Cerebellar cortex (tissue), 1 donor: ENCODE measurements at places on chromosomes 12 and 14.

DNA sequence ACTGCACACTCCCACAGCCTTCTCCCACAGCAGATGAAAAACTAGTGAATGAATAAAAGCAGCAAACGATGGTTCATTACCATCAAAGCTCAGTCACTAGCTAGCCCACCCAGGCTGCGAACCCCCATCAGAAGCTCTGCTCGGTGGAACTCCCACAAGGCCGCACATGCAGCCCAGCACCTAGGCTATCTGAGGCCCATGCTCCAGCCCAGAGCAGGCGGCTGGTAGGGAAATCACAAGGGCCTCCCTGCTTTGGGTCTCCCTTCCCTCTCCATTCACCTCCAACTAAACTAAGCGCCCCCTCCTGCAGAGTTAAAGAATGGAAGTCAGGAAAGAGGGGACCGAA lies 69.0 kb downstream of the ITPK1 start:
- DNase-seq = no peak

DNA sequence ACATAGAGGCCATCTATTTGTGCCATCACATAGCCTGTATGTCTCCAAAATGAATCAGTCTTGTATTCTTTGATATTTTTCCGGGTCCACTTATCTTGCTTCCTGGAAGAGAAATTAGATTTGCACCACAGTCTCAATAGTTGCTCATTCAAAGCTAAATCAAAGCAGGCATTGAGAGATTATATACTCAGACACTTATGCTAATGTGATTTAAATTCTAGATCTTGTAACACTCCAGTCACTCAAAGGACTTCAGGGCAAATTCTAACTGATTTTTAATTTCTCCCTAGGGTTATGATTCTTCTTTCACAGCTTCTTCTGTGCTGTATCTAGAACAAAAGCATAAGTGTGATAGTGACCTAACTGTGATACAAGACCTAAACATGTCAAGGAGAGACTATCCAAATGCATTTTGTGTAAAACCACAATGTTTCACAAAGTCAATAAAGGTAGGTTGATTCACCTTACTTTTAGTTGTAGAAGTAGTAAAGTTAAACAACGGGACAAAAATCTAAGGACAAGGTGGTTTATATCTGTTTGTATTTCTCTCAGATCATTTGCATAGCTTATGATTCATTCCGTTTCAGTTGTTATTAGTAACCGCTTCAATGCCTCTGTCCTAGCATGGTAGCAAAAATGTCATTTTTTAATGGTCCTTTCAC lies 26.8 kb downstream of the PLBD1 start:
- no peak for DNase-seq

GRCh38 chr14:103334644-103335622 lies 896 bp downstream of the EIF5 start:
- DNase-seq = no peak

- no peak for DNase-seq
These were observed 491 bp upstream of the CLEC6A start for GRCh38 chr12:8455271-8455670.

DNA sequence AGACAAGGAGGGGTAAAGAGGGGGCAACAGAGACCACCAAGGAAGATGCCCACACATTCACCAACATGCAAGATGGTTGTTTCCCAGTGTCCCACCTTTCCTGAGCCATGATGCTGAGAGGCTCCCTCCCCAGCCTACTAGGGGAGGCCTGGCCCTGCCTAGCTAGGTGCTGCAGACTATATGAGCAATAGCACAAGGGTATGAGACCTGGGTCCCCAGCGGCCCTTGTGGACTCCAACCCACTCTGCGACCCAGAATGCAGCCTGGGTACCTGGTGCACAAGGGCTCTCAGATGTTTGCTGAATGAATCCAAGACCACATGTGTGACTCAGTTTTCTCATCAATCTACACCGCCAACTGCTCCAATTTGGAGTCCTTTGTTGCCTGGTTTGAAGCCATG lies 13.9 kb downstream of the TGFB3 start:
- DNase-seq = no peak

DNA sequence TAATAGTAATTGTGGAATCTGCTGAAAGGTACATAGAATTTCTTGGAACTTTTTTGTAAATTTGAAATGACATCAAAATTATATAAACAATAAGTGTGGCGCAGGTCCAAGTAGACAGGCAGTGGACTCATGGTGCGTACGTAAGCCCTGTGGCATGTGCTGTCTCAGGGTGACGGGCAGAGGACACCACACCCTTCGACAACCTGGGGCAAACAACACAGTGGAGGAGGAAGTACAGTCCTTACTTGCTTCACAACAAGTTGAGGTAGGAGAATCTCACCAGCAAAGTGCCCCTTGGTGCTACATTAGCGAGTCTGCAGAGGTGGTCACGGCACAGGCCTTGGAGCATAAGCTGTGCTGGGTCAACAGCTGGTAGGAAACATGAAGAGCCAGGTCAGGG lies 180.9 kb downstream of the AEBP2 start:
- no peak for DNase-seq

DNA sequence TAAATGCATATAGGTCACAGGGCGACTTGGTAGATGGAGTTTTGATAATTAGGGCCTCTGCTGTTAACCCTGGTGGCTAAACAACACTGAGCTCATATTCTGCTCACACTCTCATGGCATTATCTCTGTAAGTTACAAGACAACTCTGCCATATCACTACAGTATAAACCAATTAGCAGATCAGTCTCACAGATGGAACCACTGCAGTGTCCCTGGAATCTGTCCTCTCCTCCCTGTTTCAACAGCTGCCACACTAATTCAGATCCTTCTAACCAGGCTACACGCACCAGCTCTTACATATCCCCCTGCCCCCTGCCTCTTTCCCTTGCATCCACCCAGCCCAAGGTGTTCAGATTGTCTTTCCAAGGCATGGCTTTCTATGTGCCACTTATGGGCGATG lies 161.0 kb upstream of the RMST start:
- DNase-seq = no peak

GRCh38 chr14:75493592-75494087 lies 28.6 kb upstream of the BATF start:
- DNase-seq = no peak

- DNase-seq = no peak
These were observed 107.4 kb downstream of the PRICKLE1 start for GRCh38 chr12:42482041-42482747.

GRCh38 chr12:27674989-27675388 lies 21.3 kb upstream of the REP15 start:
- no peak for DNase-seq

GRCh38 chr14:21047378-21047781 lies 5.2 kb downstream of the RNASE7 start:
- DNase-seq = no peak

DNA sequence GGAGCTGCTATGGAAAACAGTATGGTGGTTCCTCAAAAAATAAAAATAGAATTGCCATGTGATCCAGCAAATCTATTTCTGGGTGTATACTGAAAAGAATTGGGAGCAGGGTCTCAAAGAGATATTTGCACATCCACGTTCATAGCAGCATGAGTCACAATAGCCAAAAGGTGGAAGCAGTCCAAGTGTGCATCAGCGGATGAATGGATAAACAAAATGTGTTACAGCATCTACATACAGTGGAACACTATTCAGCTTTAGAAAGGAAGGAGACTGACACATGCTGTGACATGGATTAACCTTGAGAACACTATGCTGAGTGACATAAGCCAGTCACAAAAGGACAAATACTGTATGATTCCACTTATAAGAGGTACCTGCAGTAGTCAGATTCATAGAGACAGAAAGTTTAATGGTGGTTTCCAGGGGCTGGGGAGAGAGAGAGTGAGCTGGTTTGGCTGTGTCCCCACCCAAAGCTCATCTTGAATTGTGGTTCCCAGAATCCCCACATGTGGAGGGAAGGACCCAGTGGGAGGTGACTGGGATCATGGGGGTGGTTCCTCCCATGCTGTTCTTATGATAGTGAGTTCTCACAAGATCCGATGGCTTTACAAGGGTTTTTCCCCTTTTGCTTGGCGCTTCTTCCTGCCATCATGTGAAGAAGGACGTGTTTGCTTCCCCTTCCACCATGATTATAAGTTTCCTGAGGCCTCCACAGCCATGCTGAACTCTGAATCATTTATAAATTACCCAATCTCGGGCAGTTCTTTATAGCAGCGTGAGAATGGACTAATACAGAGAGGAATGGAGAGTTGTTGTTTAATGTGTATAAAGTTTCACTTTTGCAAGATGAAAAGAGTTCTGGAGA lies 17.6 kb upstream of the TBC1D30 start:
- DNase-seq = no peak

GRCh38 chr12:46359667-46360280 lies 12.8 kb downstream of the SLC38A2 start:
- no peak for DNase-seq

GRCh38 chr12:22722779-22723178 lies 97.8 kb downstream of the ETNK1 start:
- peak; percentile 2 for DNase-seq

DNA sequence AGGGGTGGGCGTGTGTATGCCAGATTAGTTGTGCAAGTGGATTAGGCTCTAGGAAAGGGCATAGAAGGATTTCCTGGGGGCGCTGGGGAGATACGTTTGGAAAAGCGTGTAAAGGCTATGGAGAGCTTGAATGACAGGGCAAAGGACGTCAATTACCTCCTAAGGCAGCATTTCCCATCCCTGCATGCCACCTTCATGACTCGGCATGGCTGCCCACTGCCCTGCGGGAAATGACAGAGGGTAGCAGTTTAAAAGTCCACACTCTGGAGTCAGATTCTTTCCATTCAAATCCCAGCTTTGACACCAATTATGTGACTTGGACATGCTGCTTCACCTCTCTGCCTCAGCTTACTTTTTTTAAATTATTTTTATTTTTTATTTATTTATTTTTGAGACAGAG lies 14.8 kb upstream of the TMEM229B start:
- DNase-seq = no peak

- DNase-seq = no peak
These were observed 2.9 kb downstream of the TMEM229B start for GRCh38 chr14:67485501-67486095.

DNA sequence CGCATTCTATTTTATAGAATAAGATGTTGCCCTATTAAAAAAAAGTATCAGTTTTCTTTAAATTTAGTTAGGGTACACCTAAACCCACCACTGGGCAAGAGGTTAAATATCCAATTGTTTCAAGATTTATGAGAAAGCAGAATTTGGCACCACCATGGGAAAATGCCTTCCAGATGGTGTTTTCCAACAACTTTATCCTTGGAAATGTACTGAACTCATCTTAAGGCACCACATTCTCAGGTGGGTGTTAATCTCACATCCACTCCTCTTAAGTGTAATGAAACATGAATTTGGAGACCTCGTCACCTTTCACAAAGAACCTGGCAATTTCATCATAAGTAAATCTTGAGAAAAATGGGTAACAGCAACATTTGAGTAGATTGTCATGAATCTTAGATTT lies 13.1 kb downstream of the CBX5 start:
- DNase-seq = no peak
